ENCODE measurements at places on chromosomes 1 and 21.
A peak's percentile ranks its signal among the peaks of the same experiment; 100 is the strongest.

DNA sequence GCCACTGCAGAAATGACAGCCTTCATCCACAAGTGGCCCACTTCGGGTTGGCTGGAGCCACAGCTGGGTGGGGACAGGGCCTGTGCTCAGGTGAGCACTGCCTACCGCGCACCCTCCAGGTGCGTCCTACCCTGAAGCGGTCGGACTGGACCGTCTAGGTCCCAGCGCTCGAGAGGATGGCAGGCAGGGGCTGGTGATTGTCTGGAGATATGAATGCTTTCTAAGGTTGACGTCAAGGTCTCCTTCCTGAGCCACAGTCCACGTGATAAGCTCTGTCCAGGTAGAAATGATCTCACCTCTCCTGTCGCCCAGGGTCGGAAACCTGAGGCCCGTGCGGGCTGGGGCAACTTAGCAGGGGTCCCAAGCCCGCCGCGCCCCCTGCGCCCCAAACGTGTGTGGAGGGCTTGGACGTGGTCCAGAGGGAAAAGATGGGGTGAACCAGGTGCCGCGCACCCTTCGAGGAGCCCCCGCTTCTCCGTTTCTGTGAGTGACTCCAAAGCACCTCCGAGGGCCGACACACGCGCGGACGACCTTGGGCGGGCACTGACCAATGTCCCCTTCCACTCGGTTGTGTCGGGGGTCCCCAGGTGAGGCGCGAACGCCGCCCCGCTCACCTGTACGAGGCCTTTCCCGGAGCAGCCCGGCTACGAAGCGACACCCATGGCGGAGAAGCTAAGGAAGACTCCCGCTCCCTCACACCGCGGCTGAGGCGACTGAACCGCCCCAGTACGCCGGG, 853 bp upstream of the DOP1B start:
- DNase-seq: peak; percentile 84

- DNase-seq: no peak
Observed at GRCh38 chr21:39694750-39695149, 50.2 kb upstream of the IGSF5 start.

- DNase-seq: peak; percentile 38
Observed at GRCh38 chr1:209421978-209422680, 161.4 kb upstream of the CAMK1G start.

- DNase-seq: no peak
Observed at GRCh38 chr1:155278689-155279160, 1.5 kb downstream of the HCN3 start.

DNA sequence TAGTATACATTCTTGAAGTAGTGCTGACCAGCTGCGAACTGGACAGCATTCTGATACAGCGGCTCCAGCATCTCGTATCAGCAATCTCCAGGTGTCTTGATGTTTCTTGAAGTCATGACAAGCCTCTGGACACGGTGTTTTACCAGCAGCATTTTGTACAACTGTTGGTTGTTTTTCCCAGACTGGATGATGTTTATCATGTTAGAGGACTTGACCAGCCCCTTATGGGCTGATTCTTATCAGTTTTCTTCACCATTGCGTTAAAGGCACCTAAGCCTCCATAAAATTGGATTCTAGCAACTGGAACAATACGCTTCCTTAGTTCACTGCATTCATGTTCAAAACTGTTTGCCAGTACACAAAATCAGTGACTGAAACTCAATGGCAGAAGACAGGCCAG, 29.1 kb downstream of the CACHD1 start:
- no peak for DNase-seq

GRCh38 chr21:42830456-42831455, 48.6 kb downstream of the WDR4 start:
- DNase-seq: no peak

DNA sequence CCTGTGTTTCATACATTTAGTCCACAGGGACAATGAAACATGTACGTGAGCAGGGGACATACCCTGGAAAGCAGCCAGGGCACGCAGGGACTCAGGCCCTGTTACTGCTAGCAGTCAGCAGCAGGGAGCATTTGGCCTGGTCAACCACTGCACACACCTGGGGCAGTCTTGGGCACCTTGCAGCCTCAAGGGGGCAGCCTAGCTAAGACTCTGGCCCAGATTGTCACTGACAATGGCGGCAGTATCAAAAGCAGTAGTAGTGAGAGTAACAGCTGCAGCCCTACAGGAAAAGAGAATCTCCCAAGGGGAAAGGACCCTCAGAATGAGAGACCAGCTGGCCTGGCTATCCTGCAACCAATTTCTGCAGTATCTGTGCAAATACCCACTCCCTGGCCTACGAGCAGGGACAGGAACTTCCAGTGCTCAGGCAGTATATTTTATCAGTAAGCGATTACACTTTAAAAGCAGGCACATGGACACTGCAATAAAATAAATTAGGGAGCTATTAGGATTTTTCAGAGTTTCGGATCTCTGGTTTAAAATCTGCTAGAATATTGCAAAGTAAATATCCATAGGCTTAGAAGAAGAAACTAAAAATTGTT, 475.6 kb downstream of the LTN1 start:
- peak; percentile 69 for DNase-seq

- DNase-seq: no peak
Observed at GRCh38 chr1:218351391-218352074, 6.4 kb downstream of the TGFB2 start.

- DNase-seq: no peak
Observed at GRCh38 chr21:14491269-14491681, 54.8 kb downstream of the SAMSN1 start.

GRCh38 chr1:225944387-225944786, 3.4 kb upstream of the LEFTY2 start:
- DNase-seq: no peak

GRCh38 chr21:19864476-19864875, 1133.7 kb upstream of the NCAM2 start:
- DNase-seq: no peak

DNA sequence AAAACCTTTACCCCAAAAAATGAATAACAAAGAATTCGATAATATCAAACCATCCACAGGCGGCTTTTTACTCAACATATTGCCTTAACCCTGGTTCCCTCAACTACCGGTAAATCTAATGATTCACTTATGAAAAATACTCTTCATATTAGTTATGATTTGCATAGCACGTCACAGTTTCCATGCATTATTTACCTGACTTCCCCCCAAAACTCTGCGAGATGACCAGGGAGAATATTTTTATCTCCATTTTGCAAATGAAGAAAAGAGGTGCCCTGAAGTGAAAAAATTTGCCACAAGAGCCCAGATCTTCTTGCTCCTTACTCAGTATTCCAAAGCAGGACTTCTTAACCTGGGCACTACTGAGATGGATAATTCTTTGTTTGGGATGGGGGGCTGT, 2.9 kb downstream of the JAK1 start:
- no peak for DNase-seq

- DNase-seq: no peak
Observed at GRCh38 chr1:109821221-109821669, 57.5 kb upstream of the EPS8L3 start.

GRCh38 chr1:18666317-18666920, 35.8 kb downstream of the PAX7 start:
- DNase-seq: no peak

GRCh38 chr1:231616667-231617066, 9.9 kb upstream of the DISC1 start:
- no peak for DNase-seq

DNA sequence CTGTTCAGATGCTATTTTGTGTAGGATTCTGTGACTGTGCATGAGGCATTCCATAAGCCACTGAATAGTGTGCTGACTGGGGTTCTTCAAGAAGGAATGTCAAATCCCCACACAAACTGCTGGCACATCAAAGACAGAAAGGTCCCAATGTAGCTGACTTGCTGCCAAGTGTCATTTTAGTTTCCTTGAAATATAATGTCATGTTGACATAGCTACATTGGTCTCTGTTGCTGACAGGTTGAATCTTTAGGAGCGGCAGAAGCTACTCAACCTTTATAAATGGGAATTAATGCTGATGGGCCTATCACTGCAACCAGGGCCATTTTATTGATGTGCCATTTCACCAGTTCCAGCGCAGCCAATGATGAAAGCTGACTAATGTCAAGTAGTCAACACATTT, 1110.7 kb upstream of the B3GALT2 start:
- no peak for DNase-seq

DNA sequence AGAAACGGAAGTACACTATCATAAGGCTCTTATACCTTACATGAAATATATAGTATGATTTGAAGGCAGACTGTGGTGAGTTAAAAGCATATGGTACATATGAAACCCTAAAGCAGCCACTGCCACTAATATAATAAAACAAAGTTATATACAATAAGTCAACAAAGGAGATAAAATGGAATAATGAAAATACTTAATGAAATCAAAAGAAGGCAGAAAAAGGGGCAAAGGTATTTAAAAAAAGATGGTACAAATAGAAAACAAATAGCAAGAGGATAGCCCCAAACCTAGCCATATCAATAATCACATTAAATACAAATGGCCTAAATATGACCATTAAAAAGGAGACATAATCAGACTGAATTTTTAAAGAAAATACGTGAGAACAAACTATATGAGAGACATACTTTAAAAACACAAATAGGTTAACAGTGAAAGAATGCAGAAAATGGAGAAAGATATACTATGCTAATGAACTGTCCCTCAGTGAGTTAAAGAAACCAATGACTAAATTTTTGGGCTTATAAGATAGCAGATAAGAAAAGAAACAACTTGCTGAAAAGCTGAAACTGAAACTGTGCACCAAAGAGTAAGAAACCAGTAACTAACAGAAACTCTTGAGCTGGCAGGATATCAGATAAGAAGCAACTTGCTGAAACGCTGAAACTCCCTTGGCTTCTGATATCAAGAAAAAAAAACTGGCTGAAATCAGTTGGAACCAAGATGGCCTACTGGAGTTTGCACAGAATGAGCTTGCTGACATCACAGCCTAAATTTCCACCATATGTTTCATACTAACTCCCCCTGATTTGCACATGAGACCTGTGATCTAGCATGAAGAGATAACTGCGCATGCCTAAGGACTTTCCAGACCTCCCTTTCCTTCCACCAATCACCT, 44.3 kb upstream of the IL10 start:
- no peak for DNase-seq

DNA sequence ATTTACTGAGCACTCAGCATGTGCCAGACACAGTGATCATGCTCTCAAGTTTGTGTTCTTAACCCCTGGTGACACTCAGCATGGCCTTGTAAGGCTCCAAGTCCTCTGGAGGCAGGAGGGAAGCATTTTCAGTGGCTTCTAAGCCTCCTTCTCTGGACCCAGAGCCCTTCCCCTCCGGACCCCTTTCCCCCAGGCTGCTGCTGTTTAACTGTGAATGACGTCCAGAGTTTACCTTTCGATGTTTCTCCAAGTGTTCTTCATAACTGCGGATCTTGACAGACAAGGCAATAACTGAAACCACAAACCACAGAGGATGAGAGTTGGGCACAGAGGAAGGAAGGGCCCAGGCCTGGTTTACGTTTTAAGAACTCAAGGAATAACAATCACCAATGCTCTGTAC, 6.5 kb downstream of the MRPS15 start:
- DNase-seq: no peak

DNA sequence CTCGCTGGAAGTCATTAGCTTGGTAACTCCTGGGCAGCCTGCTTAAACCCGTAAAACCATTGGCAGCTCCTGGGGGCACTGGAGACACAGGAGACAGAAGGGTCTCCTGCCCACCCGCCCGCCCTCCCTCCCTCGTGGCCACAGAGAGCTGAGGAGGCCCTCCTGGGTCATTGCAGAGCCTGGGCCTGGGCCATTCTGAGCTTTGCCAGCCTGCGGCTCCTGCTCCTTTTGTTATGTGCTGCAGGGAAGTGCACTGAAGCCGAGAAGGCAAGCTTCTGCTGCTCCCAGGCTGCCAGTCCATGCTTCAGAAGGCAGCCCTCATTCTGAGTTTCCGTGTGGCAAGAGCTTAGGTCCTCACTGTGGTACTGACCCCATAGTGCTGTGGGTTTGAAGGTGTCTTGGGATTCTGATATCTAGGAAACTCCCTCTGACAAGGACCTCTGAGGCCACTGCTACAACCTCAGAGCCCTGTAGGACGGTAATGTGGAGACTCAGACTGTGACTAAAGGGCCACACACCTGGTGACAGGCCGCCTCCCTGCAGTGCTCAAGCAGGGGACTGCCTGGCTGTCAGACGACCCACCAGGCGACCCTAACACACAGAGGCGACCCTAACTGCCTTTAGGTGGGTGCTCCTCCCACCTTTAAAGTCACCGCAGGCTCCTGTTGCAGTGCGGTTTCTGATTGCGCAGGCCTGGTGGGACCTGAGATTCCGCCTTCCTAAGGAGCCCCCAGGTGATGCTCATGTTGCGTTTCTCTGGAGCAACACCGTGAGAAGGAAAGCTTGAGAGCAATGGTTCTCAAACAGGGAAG, 118.7 kb downstream of the IER5 start:
- DNase-seq: no peak

DNA sequence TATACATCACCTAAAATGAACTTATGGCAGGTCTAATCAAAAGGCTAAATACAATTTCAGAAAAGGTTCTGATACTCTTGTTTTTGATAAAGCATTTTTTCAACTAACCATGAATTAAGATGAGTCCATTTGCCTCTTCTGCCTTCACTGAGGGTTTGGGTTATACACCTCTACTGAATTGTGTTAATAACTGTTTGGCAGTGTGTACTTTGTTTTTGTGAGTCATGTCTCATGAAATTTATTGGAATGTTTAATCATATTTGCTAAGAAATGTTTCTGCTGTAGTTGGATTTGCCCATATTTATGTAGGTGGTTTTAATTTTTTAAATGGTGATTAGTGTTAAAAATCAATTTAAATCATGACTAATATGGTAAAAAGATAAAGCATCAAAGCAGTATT, 190.5 kb downstream of the HS2ST1 start:
- no peak for DNase-seq

- DNase-seq: no peak
Observed at GRCh38 chr1:95287081-95287480, 53.1 kb downstream of the RWDD3 start.

GRCh38 chr1:201933840-201934430, 12.4 kb downstream of the LMOD1 start:
- DNase-seq: no peak

DNA sequence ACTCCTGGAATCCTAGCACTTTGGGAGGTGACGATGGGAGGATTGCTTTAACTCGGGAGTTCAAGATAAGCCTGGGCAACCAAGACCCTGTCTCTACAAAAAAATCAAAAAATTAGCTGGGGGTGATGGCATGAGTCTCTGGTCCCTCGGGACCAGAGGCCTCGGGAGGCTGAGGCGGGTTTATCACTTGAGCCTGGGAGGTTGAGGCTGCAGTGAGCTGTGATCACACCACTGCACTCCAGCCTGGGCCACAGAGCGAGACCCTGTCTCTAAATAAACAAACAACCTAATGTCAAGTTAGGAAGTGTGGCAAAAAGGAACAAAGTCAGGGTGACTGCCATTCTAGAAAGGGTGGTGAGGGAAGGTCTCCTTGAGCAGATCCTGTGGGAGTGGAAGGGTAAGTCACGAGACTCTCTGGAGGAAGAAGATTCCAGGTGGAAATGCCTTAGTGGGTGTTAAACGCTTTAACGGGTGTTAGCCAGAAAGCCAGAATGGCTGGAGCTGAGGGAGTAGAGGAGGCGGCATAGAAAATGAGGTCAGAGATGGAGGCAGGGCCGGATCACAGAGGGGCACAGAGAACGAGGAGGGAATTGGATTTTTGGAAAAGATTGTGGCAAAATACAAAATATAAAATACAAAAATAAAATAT, 62.2 kb upstream of the ATP5PO start:
- no peak for DNase-seq

GRCh38 chr1:115654663-115655305, 13.0 kb downstream of the VANGL1 start:
- no peak for DNase-seq

GRCh38 chr1:56584910-56585528, 5.7 kb upstream of the PLPP3 start:
- DNase-seq: peak; percentile 25

All from large intestine (tissue), 12 donors.